Stimulated activated CD8-positive, alpha-beta memory T cell treated with anti-CD3 and anti-CD28 coated beads, Interleukin-2, amount 100 ng/mL, for 1 hour (primary cell): ENCODE measurements at places on chromosomes 1 and 21.

DNA sequence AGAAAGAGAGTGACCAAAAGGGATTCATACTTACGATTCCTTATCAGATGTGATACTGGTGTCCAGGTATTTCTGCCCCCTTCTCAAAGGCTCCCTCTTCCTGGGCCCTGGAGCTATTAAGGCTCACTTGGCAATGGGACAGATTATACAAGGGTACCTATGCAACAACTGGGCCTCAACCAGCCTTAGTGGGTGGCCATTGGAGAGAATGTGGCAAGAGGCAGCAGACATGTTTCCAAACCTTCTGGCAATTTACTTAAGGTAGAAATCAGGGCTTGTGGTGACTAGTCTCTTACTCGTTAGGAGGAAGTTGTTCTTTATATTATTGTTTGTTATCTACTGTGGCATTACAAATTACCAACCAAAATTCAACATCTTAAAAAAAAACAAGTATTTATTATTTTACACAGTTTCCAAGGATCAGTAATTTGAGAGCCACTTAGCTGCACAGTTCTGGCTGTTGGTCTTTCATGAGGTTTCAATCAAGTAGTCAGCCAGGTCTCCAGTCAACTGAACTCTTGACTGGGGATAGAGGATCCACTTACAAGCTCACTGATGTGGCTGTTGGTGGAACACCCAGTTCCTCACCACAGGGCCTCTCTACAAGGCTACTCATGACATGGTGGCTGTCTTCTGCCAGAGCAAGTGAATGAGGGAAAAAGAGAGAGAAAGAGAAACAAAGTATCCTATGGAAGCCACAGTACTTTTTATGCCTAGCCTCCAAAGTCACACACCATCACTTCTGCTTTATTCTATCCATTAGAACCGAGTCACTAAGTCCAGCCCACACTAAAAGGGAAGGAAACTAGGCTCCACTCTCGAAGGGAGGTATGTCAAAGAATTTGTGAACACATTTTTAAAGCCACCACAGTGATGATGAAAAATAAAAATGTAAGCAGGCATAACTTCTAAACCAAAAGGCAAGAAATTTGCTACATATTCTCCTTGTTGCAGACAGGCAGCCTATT, 10.7 kb downstream of the ZNF648 start:
- DNase-seq: no peak

- DNase-seq: peak; percentile 29
Measured at GRCh38 chr1:229661022-229661877, 35.2 kb downstream of the URB2 start.

DNA sequence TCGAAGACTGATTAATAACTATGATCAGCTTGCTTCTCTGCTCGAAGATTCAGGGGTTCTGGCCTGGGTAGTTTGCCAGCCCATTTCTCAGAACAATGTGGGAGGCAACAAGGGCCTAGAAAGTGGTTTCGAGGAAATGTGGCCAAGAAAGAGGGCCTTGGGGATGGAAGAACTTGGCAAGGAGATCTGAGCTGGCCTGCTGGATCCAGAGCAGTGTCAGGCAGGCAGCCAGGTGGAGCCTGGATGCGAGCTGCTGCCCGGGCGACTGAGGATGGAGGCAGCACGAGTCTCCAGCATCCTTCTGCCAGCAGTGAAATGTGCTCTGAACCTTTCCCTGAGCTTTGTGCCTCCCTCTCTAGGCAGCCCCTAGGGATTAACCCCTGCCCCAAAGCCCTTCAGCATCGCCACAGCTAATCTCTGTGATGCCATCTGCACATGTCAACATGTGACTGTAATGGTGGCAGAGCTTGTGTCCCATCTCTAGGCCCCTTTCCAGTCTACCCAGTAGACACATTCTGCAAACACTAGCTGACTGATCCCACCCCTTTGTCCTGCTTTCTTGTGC, 61.0 kb upstream of the NEK2 start:
- no peak for DNase-seq

- DNase-seq: no peak
Measured at GRCh38 chr1:12230549-12231275, 882 bp downstream of the VPS13D start.

- no peak for DNase-seq
Measured at GRCh38 chr1:208513799-208514198, 269.6 kb upstream of the PLXNA2 start.

DNA sequence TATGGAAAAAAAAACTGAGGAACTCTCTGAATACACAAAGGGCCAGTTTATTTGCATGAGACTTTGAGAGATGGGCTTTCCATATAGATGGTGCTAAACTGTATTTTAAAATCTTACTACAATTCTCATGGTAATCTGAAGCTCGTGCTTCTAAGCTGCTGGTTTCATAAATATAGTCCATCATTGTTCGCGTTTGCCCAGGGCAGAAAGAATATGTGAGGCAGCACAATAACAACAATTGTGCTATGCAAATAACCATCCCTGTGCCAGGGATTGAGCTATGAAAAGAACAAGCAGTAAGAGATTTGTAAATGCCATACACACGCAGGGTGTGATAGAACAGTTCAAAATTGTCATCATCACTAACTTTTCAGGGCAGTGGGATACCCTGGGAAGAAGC, 4.9 kb upstream of the EPS15 start:
- no peak for DNase-seq

- DNase-seq: no peak
Measured at GRCh38 chr1:53140451-53140850, 2.0 kb downstream of the SLC1A7 start.

DNA sequence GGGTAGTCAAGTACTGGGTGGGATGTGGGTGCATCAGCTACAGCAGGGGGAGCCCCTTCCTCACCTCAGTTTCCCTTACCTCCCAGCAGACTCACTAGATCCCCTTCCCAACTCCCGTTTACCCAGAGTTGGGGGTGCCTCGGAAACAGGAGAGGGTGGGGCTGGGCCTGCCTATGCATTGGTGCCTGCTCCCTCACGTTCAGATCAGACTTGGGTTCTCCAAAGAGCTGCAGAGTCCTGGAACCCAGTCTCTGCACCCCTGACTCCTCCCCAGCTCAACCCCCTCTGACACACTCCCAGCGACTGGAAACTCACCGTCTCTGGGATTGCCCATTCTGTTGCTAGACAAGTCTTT, 6.0 kb downstream of the FOXO6 start:
- no peak for DNase-seq

DNA sequence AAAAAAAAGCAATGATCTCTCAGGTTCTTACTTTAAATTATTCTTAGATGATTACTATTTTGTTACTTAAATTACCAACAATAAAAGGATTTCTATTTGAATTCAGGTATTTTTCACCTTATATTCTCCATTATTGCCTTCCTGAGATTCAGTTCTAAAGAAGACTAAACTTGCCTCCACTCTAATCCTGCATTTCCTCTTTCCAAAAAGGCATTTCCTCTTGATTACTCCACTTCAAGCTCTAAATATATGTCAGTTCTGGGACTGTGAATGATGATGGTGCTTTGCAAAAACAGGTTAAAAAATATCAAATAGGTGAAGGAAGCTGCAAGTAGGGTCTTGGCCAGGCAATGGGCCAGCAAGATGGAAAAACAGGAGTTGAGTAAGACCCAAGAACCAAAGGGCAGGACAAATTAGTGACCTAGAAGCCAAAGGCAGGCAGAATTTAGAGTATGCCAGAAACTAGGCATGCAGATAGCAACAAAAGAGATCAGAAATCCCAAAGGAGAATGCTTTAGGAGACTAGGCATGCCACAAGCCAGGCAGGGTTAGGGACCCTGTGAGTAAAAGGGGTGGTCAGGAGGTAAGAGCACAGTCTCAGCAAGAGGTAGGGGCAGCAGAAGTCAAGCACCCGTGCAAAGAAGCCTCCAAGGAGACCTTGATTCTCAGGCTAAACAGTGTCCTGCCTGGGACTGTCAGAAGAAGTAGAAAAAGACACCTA, 11.3 kb upstream of the DIPK1A start:
- DNase-seq: no peak

- no peak for DNase-seq
Measured at GRCh38 chr1:160623862-160624261, 23.0 kb downstream of the SLAMF1 start.

- no peak for DNase-seq
Measured at GRCh38 chr1:2927393-2928360, 93.6 kb upstream of the ACTRT2 start.

- DNase-seq: no peak
Measured at GRCh38 chr1:212428496-212428895, 4.2 kb upstream of the NENF start.

GRCh38 chr1:191261111-191261510, 783.4 kb upstream of the BRINP3 start:
- DNase-seq: no peak

GRCh38 chr1:93848350-93848883, 30.6 kb downstream of the DNTTIP2 start:
- no peak for DNase-seq

DNA sequence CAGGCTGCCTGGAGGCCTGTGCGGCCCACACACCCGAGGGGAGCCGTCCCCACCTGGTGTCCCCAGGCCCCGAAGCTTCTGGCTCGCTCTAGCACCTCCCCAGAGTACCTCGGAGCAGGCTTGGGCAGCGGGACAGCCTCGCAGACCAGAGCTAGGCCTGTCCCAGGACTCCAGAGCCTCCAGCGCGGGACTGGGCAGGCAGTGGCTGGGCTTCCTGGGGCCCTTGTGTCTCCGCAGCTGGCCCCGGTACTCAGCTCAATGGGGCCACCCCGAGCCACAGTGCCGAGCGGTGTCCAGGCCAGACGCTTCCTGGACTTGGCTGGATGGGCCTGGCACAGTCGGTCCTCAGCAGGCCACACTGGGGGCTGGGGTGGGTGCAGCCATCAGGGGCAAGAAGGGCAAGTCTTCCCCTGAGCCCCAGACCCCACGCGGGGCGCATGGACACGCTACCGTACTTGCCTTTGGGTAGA, 4.9 kb downstream of the SCNN1D start:
- no peak for DNase-seq

GRCh38 chr1:231527586-231528171, 790 bp upstream of the TSNAX start:
- DNase-seq: no peak

DNA sequence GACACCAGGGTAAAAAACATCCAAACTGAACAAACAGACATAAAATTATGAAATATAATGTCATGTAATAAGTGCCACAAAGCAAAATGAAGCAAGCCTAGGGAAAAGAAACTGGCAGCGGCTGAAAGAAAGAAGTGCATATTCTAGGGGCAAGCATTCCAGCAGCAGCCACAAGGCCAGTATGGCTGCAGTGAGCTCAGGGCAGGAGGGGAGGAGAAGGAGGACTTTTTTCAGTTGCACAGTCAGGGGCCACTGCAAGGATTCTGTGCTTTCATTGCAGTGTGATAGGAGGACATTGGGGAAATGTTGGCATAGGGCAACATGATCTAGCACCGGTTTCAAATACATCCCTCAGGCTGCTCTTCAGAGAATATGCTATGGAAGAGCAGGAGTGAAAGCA, 263.8 kb downstream of the NEGR1 start:
- no peak for DNase-seq

DNA sequence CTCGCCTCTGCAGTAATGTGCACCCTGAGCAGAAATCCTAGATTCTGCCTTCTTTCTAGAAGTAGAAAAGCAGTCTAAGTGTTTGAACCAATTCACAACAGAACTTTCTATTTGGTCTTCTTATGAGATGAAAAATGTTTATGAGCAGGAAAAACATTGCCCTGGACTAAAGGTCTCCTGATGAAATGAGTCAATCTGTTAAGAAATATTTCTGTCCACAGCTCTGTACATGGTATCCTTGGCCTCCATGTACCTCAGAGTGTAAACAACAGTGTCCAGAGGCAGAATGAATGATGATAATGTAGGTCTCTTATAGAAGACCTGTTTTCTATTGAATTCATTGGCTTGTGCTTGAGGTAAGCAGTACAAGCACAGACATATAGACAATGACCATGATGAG, 6.2 kb upstream of the APCS start:
- DNase-seq: no peak

DNA sequence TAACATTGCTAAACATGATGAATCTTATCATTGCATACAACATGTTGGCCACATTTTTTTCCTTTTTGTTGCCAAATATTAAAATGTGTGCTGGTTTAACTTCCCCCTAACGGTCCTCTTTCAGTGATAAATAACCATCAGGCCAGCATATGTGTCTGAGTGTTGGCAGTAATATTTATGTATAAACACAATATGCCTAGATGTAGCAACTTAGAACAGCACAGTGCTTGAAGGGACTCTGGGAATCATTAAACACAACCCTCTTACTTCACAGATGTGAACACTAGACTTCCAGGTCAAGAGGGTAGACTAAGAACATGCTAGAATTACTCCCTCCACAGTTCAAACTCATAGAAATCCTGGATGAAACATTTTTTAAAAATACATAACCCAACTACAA, 581.8 kb downstream of the PLPP3 start:
- DNase-seq: no peak

GRCh38 chr21:44773291-44773932, 28.2 kb downstream of the UBE2G2 start:
- no peak for DNase-seq

- peak; percentile 50 for DNase-seq
Measured at GRCh38 chr1:204506201-204506968, 9.8 kb upstream of the MDM4 start.

DNA sequence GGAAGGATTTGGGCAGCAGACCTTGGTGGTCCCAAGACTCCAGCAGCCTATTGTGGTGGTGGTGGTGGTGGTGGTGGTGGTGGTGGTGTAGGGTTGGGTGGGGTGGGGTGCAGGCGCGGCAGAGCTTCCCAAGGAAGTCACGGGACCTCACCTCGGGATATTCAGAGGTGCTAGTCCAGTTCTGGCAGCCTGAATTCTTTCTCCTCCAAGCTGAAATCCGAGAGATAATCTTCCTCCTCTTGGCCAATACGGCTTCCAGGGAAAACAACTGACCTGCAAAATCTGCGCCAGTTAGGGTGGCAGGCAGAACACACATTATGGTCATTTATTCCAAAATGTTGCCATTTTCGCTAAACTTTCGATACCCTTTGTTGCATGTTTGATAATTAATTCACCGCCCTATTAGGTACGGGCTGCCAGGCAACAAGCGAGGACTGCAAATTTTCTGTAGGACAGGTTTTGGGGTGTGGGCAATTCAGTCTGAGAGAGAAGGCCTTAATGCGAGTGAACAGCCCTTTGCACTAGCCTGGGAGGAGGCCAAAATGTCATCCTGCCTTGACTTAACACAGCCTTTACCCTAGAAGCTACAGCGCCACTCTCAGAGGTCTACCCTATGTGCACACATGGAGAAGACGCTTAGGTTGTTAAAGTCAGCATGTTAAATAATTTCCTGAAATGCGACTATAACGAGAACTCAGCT, 33.2 kb upstream of the BSDC1 start:
- DNase-seq: no peak

DNA sequence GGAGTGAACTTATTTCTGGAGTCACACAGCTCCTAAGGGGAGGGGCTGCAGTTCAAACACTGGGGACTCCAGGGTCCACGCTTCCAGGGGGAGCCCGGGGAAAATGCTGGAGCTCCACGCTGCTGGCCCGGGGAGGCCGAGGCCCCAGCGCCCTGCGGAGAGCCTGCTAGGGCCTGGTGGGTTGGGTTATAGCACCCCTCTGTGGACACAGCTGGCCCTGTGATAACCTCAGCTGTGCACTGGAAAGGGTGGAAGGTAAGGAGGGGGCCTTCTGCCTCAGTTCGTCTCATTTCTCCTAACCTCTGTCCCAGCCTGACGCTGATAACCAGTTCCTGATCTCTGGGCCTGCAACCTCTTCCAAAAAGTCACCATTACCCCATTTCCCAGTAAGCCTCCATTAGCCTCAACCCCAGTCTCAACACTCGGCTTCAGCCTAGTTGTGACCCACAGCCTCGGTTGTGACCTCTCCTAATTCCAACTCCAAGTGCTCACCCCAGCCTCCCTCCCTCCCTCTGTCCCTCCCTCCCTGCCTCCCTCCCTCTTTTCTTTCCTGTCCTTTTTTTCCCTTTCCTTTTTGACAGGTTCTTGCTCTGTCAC, 7.1 kb downstream of the NBL1 start:
- peak; percentile 34 for DNase-seq

- DNase-seq: no peak
Measured at GRCh38 chr1:4003846-4004505, 103.9 kb upstream of the C1orf174 start.
